ENCODE measurements at places on chromosomes 6 and 20.
A peak's percentile ranks its signal among the peaks of the same experiment; 100 is the strongest.

DNA sequence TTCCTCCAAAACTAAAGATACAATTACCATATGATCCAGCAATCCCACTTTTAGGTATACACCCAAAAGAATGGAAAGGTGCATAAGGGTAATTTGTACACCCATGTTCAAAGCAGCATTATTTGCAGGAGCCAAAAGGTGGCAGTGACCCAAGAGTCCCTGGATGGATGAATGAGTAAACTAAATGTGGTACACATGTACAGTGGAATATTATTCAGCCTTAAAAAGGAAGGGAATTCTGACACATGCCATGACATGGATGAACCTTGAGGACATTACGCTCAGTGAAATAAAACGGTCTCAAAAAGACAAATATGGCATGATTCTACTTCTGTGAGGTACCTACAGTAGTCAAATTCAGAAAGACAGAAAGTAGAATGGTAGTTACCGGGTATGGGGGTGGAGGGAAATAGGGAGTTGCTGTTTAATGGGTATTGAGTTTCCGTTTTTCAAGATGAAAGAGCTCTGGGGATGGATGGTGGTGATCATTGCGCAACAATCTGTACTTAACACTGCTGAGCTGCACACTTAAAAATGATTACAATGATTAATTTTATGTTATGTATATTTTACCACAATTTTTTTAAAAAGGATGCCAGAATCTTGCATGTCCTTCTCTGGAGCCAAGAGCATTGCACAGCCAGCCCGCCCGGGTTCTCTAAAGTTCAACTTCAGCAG is 518.9 kb upstream of the JARID2 start:
- DNase-seq = no peak

DNA sequence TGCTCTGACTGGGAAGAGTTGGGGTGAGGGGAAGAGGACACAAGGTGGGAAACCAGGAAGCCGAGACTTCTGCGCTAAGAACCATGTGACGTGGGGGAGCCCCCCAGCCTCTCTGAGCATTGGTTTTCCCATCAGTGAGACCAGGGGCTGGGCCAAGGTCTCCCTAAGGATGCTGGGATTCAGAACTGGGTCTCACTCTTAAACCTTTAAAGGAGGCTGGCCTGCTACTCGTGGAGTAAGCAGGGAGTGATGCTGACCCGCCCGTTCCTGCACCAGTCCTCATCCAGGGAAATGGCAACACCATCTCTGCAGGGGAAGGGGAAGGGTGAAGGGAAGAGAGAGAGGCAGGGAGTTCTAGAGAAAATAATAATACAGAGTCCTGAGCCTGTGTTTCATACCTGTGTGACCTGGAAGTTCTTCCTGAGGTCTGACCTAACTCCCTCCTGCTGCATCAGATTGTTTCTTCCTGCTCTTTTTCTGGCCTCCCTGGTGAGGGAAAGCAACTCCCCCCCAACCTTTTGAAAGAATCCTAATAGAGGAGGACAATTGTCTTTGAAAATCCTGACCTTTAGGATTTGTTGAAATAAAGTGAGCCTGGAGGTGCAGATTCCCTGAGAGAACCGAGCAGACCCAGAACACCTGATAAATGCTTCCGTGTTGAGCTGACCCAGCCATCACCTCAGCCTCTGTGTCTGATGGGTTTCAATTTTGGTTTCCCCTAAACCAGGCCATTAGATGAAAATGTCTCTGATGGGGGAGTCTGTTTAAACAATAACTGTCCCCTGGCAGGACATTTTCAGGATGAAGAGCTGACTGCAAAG is 3.0 kb upstream of the GRM4 start:
- no peak for DNase-seq

GRCh38 chr20:64010711-64011237 is 25.2 kb upstream of the C20orf204 start:
- no peak for DNase-seq

DNA sequence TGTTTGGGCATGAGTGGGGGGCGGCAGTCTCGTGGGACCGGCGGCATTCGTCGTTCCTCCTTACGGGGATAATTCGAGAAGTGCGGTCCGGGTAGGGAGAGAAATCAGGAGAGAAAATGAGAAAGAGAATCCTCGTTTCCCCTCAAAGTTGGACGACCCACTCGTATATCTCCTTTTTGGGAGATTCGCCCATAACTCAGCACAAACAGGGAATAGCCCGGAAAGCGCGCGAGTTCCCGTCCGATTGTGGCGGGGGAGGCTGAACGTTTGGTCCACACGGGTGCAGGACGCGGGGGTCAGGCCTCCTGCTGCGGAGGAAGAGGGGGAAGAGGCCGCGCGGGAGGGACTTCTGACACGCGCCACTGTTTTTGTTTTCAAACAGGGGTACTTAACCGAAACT is 42.4 kb downstream of the POPDC3 start:
- peak; percentile 61 for DNase-seq

DNA sequence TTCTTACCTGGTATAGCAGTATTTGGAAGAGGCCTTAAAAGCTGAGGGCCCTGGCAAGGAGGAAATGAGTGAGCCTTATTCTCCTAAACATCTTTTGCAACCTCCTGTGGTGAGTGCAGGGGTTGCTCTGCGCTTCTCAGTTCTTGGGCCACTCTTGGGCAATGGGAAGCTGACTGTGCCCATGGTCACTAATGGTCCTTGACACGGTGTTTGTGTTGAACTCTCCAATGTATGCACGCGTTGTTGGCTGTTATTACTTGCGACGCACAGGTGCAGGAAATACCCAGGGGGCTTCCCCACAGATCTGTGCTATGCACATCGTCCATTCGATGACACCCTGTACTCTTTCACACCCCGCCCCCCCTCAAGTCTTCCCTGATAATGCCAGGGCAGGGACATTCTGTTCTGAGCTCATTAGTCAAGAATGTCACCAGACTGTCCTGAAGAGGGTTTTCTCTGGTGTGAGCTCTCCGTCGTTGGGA is 79.7 kb downstream of the EDN1 start:
- DNase-seq = no peak

DNA sequence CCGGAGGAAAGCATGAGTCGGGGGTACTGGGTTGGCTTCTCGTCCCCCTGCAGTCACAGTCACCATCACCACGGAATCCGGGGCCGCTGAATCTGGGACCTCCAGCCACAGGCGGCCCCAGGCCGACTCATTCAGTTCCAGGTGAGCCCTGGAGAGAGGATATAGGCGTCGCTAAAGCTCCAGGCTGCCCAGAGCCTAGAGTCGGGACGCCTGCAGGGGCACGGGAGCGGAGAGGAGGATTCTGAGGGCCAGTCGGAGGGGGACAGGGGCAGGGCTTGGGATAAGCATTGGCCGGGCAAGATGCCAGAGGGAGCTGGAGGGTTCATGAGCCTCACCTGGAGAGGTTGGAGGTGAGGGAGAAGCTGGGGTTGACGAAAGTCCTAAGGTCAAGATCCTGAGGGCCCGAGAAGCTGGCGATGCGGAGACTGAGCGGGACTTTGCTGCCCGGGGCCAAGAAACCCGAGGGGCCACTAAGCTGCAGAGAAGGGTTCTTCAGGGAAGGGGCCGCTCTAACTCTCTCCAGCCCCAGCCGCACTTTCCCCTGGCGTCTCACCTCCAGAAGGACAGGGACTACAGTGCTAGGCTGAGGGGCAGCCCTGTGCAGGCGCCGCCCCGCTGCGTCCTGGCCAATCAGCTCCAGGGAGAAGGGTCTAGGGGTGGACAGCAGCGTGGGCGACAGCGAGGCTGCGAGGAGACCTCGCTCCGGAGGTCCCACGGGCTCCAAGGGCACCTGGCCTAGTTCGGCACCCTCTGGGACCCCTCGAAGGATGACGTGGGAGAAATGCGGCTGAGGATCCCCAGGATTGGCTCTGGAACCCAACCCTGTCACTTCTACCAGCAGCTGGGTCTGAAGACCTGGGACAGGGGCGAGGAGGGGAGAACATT is 3.7 kb downstream of the SAPCD1 start:
- DNase-seq = peak; percentile 60

GRCh38 chr6:129923530-129924250 is 62.6 kb upstream of the TMEM244 start:
- DNase-seq = no peak

- DNase-seq = peak; percentile 11
Measured at GRCh38 chr6:53746442-53747103, 48.2 kb upstream of the LRRC1 start.

DNA sequence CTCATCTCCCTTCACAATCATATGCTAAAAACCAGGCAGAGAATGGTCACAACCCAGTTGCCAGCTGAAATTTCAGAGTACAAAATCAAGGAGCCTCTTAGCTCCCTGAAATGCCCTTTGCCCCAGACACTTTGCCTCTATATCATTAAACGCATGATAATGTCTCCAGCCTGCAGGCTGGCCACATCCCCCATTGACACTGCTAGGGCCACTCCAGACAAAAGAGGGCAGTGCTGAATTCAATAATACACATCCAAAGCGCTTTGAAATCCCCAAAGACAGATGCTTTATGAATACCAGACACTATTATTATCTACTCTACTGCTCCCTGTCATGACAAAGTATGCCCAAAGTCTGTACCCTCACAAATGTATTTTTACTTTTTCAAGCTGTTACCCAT is 348.3 kb upstream of the POU3F2 start:
- DNase-seq = no peak

GRCh38 chr20:47455133-47456040 is 46.3 kb upstream of the NCOA3 start:
- DNase-seq = no peak

- DNase-seq = no peak
Measured at GRCh38 chr6:160312900-160313299, 35.3 kb upstream of the SLC22A3 start.

- DNase-seq = no peak
Measured at GRCh38 chr6:122770835-122771601, 8.5 kb upstream of the FABP7 start.

DNA sequence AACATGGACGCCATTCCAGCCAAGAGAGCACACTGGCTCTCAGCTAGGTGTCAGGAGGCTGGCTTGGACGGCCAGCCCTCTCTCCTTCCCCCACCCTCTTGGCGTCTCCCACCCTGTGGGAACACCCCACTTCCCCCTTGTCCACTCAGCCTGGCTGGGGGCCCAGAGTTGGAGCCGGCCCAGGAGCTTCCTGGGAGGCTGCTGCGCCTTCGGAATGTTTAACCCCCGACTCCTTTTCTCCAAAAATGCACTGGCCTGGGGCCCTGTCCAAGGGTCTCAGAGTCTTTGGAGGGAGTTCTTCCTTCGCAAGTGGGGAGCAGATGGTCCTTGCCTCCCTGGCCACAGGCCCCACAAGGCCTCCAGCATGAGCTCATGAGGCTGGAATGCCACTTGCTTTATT is 4.1 kb downstream of the ADAM33 start:
- DNase-seq = no peak

DNA sequence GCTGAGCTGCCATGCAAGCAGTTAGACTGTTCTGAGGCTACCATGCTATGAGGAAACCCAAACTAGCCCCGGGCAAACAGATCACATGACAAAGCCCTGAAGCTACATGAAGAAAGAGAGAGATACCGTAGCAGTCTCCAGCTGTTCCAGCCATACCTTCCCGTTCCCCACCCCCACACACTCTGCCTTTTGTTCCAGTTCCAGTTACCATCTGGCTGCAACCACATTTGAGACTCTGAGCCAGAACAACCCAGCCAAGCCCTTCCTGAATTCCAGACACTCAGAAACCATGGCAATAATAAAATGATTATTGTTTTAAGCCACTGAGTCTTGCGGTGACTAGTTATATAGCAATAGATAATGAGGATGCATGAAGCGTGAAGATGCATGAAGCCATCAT is 28.3 kb downstream of the RIN2 start:
- no peak for DNase-seq

DNA sequence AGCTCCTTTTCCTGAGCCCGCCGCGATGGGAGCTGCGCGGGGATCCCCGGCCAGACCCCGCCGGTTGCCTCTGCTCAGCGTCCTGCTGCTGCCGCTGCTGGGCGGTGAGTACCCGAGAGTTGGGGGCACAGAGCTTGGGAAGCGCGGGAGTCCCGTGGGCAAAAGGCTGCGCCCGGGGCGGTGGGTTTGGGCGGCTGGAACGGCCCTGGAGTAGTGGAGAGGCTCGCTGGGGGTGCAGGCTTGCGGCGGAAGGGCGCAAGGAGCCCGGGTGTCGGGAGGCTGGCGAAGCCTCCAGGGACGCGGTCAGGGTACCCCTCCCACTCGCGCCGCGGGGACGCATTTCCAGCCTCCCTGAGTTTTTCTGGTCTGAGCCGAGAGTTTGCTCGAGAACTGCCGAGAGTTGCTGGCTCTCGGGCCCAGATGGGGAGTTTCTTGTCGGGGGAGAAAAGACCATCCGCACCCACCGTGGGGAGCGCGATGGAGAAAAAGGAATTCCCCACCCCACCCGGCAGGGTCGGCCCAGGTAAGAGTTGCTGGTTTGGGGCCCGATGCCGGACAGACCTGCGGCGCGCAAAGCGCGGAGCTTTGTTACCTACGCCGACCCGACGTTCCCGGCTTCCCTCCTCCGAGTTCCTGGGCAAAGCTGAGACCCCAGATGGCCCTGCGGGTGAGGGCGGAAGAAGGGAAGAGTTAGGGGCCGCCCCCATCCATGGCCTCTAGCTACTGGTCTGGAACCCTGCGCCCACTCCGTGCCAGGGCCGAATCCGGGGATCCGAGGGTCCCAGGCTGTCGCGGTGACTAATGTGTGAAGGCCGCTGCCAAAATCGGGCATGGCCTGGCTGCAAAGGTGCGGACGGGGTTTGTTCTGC is 584 bp downstream of the PTK7 start:
- peak; percentile 87 for DNase-seq

DNA sequence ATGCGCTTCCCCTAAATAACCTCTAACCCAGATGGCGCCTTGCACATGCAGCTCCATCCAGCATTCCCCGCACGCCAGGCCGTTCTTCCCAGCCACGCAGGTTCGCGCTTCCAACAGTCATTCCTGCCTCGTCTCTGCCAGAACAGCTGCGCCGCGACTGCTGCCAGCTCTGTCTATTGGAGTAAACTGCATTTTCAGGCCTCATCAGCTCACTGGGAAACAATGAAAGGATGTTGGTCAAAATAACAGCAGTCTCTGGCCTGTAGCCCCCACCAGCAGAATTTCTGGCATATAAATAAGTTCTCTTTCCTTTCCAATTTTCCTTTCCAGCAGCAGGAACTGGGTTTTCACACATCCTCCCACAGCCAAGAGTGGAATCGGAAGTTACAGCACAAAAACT is 14.6 kb downstream of the NRSN1 start:
- no peak for DNase-seq

- DNase-seq = no peak
Measured at GRCh38 chr20:50519036-50519762, 9.0 kb downstream of the PTPN1 start.

DNA sequence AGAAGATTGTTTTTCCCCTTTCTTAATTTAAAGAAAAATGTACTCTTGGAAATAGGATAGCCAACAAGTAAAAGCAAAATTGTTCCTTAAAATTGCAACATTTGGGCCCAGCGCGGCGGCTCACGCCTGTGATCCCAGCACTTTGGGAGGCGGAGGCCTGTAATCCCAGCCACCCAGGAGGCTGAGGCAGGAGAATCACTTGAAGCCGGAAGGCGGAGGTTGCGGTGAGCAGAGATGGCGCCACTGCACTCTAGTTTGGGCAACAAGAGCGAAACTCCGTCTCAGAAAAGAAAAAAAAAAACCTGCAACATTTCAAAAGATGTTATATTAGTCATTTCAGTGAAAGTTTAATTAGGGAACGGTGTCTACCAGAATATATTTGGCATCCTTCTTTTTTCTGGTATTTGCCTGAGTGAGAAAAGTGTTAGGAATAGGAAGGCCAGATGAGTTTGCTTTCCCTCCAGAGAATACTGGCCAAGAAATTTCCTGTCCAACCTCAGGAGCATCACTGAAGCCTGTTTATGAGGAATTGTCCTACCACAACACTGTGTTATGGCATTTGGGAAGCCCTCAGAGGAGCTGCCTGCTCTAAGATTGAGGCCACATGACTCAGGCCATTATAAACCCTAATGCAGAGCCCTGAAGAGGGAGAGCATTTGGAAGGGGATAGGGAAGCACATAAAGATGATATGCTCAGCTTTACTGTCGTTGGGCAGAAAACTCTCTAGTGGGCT is 1.2 kb upstream of the GJA1 start:
- DNase-seq = no peak

GRCh38 chr20:47379433-47380150 is 23.1 kb upstream of the ZMYND8 start:
- no peak for DNase-seq
